ENCODE measurements at places on chromosomes 2 and 18.
A peak's percentile ranks its signal among the peaks of the same experiment; 100 is the strongest.

DNA sequence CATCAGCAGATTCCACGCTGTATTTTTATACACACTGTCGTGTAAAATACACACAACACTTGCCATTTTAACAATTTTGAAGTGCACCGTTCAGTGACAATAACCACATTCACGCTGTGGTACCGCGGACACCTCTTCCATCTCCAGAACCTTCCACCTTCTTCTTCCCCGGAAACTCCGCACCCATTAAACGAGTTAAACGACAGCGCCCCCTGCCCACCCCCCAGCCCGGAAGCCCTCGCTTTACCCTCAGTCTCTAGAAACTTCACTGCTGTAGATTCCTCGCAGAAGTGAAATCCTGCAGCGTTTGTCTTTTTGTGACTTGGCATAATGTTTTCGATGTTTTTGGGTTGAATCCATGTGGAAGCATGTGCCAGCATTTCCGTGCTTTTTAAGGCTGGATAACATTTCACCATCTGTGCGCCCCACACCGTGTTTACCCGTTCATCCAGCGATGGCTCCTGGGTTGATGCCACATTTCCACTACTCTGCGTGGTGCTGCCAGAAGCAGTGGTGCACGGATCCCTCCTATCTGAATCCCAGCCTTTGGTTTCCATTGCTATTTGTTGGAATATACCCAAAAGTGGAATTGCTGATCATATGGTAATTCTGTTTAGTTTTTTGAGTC is 32.0 kb upstream of the TMEM18 start:
- no peak for DNase-seq

DNA sequence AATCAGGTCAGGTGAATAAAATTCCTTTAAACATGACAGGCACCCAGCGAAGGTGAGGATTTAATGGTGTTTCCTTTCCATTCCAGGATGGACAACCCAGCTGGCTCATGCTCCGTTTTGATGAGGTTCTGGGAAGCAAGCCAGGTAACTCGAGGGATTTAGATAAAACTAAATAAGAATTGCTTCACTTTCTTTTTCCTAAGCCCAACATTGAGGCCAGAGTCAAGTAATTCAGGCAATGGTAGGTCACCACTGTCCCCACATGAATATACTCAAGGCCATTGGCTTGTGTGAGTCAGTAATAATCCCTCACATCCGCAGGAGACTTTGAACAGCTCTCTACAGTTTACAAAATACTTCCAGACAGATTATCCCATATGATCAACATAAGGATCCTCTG is 16.2 kb upstream of the LRATD1 start:
- DNase-seq, result no peak

GRCh38 chr18:32712860-32713259 is 60.0 kb downstream of the KLHL14 start:
- DNase-seq, result no peak

DNA sequence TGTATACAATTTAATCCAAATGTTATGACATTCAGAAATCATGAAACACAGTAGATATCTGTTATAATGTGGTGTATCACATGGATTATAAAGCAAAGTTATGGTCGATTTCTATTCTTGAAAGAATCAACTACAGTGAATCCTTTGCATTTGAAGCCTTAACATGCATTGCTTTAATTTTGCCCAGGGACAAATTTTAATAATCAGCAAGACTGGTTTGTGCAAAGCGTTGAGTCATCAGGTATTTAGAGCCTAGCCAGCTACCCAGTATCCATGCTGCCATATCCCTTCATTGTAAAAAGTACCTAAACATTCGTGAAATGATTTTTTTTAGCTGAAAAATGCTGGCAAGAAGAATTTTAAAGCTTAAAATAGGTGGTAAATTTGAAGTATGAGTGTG is 8.9 kb upstream of the SPDYA start:
- peak; percentile 17 for DNase-seq

- no peak for DNase-seq
Observed at GRCh38 chr2:38158378-38159118, 82.6 kb upstream of the CYP1B1 start.

DNA sequence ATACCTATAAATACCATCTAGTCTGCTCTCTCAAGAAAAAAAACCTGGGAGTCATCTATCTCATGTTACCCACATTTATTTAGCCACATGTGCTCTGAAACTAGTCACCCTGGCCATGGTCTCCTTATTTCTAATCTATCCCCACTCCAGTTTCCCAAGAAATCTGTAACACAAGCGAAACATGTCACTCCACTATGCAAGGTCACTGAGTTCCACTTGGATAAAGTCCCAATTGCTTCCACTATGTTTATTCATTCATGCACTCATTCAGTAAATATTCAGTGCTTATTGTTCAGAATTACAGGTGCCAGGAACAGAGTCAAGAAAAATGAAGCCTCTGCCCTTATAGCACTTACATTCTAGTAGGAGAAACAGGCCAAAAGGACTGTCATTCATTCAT is 369.4 kb upstream of the CYRIA start:
- DNase-seq, result no peak

- peak; percentile 93 for DNase-seq
Observed at GRCh38 chr2:18362696-18363095, 197.8 kb downstream of the RDH14 start.

DNA sequence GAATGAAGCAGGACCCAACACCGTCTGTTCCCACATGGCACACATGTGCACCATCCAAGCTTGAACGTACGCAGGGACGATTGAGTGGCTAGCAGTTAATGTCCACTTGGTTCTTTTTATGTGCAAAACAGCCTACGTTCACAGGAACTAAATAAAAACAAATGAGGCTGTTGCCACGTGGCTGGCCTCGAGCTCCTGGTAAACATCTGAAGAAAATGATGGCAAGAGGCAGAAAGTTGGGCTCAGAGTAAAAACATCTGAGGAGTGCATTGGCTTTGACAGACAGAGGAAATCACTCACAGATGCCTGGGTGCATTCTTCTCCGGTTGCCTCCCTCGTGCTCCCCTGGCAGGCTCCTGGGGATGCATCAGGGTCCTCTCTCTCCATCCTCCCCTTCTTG is 177.9 kb downstream of the NRP2 start:
- peak; percentile 15 for DNase-seq

GRCh38 chr2:24863641-24864040 is 56.4 kb downstream of the ADCY3 start:
- DNase-seq, result peak; percentile 74

DNA sequence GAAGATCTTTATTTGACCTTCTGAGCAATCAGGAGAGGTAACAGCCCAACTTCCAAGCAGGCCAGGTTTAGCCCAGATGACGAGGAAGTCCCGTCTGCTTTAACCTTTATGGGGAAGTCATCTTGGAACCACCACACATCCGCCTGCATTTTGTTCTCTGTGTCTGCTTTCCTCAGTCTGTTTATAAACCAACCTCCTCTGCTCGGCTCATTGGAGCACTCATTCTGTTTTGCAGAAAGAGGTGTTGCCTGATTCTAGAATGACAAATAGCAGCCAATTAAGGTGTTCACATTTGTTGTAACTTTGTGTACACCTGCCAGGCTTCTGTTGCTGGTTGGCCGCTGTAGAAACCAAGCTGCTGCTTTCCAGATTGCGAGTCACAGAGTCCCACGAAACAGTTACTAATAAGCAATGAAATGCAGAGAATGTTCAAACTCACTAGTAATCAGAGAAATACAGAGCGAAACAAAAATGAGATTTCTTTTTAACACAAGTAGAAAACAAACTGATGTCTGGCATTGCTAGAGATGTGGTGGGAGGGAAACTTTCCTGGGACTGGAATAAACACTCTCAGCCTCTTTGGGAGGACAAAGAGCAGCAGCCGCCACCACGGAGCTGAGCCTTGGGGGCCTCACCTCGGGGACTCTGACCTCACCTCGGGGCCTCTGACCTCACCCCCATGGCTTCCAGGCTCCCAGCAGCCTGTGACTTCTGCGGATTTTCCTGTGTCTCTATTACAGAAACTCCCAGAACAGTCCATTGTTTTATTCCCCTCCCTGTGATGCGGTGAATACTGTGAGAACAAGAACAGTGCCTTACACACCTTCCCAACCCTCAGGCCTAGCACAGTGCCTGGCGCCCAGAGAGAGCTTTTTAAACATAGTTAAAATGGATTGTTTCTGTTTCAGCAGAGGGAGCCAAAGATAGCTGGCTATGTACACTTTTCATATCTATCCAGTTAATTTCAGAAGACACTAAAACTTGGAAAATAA is 64.0 kb downstream of the MBP start:
- peak; percentile 68 for DNase-seq

GRCh38 chr2:114022360-114023085 is 132.6 kb downstream of the ACTR3 start:
- DNase-seq, result peak; percentile 85

DNA sequence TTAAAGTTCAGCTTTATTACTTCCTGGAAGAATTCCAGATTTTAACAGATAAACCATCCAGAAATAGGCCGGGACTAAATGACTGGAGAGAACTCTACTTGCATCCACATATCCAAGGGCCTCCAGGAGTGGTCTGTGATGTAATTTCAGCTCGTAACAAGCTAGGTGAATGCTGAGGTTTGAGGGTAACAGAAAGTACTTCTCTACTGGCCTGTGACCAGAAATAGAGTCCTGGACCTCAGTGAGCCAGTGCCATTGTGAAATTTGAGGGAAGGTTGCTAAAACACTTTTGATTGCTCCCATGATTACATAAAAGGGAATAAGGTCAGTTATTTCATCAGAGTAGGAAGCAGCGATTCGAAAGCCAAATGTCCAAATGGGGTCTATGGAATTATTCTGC is 158.1 kb downstream of the DOCK10 start:
- DNase-seq, result no peak

DNA sequence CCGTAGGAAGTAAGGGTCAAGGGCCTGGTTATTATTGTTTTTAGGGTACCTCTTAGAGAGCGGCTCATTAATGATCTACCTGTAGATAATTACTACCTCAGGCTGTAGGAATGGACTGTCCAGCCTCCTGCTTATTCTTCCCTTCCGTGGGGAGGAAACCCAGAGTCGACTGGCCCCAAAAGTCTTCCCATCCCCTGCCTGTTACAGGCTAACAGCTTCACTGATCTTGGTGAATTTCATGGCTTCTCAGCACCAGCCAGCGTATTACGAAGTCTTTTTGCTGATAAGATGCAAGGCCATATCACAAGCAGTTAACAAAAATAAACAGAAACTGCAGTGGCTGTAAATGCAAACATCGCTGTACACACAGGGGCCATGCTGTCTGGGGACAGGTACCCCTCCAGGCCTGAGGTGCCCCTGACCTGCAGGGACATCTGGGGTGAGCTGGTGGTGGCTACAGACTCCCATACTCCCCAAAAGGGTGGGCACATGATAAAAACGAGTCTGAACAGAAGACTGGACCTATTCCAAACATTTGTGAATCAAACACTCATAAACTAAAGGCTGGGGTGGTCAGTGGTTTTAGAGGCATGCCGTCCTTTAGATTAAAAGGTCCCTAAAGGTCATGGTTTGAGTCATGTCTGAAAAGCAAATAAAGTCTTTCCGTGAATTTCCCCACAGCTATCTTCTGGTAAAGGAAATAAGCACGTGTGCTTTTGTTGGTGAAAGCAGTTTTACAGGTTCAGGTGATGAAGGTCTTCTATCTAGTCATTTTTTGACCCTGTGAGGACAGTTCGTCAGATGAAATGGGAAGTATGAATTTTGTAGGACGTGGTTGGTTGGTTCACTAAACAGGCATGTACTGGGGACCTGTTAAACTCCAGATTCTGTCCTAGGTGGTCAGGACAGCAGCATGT is 36.7 kb downstream of the TTC39C start:
- DNase-seq, result no peak

DNA sequence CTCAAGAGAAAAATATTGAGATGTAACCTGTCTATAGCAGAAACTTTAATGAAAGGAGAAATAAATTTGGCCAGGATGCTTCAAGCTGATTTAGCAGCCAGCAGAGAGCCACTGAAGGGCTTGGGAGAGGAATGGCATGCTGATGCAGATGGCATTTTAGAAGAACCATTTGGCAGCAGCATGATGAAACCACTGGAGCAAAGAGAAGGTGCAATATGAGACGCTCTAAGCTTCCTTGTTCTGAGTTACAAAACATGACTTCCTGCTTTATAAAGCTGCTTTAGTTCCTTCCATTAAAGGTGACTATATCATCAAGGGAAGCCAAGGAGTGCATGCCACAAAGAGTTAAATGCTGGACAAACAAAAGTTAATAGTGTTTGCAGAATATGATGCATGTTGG is 189.7 kb downstream of the PID1 start:
- no peak for DNase-seq

- peak; percentile 24 for DNase-seq
Observed at GRCh38 chr2:174485788-174486562, 854 bp downstream of the GPR155 start.

DNA sequence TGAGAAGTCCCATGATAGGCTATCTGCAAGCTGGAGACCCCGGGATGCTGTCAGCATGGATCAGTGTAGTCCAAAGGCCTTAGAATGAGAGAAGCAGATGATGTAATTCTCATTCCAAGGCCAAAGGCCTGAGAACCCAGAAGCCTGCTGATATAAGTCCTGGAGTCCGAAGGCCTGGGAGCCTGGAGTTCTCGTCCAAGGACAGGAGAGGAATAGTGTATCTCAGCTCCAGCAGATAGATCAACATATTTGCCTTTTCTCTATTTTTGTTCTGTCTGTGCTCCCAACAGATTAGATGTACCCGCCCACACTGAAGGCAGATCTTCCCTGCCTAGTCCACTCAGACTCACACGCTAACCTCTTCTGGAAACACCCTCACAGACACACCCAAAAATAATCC is 454.9 kb upstream of the CHAC2 start:
- DNase-seq, result no peak

- DNase-seq, result no peak
Observed at GRCh38 chr2:54830546-54830945, 107.1 kb downstream of the EML6 start.

DNA sequence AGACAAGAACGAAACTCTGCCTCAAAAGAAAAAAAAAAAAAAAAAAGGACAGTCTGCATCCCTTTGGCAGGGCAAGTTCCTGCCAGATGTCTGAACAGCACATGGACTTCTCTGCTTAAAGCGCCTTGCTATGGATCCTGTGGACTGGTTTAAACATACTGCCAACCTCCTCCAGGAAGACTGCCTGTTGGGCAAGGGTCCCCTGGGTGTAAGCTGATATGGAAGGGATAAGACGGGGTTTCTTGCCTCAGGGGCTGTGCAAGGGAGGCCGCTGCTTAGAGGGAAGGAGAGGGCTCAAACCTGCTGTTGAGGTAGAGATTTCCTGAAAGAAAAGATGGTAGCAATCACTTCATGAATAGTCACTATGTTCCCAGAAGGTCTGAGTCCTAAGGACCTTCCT is 22.2 kb downstream of the SKA1 start:
- DNase-seq, result no peak

DNA sequence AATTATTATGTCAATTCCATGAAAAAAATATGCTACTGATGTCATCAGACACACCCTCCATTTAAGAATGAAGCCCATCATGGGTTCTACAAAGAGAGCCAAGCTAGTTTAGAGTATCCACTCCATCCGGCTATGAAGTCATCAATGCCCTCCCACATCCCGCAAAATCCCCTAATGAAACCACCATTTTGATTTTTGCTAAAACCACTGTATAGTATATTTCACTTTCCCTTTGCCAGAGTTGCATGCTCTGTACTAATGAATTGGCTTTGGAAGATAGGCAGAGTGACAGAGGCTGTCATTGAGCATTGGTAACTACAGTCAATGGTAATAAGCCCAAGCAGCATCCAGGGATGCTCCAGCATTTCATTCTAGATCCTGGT is 118.6 kb downstream of the ANKRD44 start:
- no peak for DNase-seq

- DNase-seq, result peak; percentile 74
Observed at GRCh38 chr2:37627710-37628109, 43.7 kb downstream of the CDC42EP3 start.
